Stimulated activated CD4-positive, alpha-beta T cell treated with anti-CD3 and anti-CD28 coated beads, TNF-alpha, amount 100 ng/mL, for 4 hours (primary cell): ENCODE measurements at places on chromosomes 7 and 10.

DNA sequence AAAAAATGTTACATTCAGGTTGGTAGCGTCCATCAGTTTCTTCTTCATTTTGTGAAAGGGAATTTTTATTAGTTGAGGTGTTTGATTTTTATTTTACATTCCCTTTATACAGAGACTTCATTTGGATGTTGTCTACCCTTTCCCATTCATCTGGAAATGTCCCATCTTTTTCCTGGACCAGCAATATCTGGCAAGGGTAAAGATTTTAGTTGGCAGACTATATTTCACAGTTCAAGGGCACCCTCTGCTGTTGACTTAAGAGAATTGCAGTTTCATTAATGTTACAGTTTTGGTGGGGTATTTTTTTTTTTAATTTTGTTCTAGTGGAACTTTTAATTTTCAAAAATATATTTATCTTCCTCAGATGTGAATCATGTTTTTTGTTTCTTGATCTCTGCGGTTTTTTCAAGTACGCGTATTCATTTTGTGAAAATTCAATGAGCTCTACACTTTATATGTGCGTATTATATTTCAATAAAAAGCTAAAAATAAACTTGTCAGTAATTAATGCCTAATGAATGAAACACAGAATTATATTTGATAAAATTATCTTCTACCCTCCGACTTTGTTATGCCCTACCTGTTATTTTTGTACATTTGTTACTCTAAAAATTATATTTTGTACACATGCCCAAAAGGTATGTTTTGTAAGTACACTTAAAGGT lies 97.9 kb upstream of the KLF14 start:
- no peak for DNase-seq

GRCh38 chr10:62036186-62037081 lies 134.9 kb downstream of the ARID5B start:
- no peak for DNase-seq

DNA sequence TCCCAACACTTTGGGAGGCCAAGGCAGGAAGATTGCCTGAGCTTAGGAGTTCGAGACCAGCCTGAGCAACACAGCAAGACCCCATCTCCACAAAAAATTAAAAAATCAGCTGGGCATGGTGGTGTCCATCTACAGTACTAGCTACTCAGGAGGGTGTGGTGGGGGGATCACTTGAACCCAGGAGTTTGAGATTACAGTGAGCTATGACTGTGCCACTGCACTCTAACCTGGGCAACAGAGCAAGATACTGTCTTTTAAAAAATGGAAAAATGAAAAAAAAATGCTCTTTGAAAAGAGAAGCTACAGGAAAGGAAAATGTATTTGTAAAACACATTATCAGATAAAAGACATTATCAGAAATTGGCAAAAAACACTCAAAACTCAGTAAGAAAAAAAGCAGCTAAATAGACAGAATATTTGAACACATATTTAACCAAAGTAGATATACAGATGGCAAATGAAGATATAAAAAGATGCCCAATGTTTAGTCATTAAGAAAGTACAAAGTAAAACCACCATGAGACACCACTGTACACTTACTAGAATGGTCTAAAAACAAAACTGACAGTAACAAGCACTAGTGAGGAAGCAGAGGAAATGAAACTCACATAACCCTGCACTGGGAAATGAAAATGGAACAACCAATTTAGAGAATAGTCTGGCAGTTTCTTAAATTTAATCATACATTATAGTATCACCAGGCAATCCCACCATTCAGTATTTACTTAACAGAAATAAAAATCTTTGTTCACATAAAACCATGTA lies 40.5 kb downstream of the NRBF2 start:
- no peak for DNase-seq

DNA sequence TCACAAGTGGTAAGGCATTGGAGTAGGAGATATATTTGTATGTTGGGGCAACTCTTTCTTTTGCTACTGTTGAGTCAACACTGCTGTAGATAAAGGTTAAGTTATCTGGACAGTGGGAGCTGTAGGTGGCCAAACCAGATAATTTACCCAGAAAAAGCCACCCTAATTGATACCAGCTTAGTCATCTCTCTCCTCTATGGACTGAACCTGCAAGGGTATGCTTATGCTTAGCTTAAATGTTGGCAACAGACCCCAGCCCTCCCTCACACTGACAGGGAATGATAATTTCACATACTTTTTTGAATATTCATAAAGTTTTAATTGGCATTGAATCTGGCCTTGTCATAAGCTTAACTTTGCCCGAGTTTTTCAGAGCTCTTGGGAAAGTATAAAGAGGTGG lies 66.3 kb downstream of the CREB5 start:
- no peak for DNase-seq

DNA sequence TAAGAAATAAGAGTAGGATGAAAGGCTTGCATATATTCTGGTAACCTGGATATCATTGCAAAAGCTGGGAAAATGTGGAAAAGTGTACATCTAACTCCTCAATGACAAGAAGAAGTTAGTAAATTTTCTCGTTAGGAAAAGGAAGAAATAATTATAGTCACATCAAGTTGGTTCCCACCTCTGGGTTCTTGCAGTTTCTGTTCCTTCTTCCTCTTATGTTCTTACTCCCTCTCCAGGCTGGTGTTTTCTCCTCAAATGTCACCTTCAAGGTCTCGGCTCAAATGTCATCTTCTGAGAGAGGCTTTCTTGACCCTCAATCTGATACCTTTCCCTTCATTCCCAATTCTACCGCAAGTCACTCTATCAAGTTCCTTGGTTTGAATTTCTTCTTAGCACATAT lies 64.4 kb downstream of the ENTPD1 start:
- DNase-seq, result no peak

GRCh38 chr10:126006906-126007305 lies 110.5 kb downstream of the FANK1 start:
- no peak for DNase-seq

DNA sequence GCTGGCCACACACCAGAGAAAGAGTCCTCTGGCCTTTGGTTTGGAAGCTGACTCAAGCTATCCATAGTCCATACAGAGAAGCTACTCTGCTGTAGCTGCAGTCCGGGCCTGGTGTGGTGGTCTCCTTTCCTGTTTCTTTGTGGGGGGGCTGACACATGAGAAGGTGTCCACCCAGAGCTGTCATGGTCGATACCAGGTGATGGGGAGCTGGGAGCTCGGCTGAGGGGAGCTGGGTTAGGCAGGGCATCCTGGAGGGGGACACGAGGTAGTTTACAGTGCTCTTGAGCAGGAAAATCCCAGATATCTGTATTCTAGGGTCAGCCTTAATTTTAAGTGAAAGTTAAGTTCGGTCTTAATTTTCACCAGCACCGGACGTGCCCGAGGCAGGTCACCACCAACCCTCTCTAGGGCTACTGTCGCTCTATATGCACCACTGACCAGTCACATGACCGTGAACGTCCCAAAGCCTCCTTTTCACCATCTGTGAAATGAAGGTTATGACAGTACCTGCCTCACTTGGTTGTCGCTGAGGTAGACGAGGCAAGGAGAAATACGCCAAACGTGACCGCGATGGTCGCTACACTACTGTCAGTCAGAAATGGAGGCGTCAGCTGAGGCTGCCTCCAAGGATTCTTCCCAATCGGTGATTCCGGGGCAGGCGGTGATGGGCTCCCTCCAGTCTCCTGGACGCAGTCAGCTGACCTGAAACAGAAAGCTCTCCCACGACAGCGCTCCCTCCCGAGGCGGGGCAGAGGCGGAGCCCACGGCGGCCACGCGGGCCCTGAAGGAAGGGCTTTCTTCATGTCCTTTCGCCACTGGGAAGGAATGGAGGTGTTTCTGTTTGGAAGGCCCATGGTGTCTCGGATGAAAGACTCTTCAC lies 69.4 kb upstream of the SHH start:
- DNase-seq, result no peak

DNA sequence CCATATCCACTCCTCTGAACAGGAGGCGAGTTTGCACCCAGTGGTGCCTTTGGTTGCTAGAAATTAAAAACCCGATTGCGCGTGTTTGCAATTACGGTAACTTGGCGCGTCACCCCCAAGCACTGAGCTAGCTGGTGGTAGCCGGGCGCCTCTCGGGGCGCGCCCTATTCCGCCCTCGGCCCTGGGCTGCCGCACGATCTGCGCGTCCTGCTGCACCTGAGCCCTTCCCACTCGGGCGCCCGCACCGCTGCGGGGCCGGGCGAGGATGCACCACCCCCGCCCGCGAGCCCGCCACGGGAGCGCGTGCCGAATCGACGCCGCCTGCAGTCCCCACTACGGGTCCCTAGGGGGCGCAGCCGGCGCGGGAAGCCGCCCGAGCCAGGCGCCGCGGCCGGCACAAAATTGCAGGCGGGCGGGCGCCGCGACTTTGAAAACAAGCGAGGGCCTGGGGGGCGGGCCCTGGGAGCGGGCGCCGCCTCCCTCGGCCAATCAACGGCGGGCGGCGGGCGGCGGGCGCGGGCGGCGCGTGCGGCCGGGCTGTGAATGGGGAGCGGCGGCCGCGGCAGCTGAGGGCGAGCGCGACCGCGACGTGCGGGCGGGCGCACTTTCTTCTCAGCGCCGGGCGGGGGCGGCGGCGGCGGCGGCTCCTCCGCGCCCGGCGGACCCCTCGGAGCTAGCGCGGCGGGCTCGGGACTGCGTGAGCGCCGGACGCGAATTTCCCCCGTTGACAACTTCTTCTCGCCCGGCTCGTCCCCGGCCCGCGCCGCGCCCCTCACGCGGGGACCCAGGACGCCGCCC lies at the start of gene SDK1:
TSS of gene SDK1 (plus strand) at position 602 of the 798 bp plus-strand sequence. CDS start 335 bp downstream, outside the sequence.
- DNase-seq, result peak; percentile 85

GRCh38 chr7:105502173-105502572 lies 19.9 kb downstream of the PUS7 start:
- no peak for DNase-seq

GRCh38 chr7:28729727-28730126 lies 228.4 kb downstream of the TRIL start:
- DNase-seq, result no peak

DNA sequence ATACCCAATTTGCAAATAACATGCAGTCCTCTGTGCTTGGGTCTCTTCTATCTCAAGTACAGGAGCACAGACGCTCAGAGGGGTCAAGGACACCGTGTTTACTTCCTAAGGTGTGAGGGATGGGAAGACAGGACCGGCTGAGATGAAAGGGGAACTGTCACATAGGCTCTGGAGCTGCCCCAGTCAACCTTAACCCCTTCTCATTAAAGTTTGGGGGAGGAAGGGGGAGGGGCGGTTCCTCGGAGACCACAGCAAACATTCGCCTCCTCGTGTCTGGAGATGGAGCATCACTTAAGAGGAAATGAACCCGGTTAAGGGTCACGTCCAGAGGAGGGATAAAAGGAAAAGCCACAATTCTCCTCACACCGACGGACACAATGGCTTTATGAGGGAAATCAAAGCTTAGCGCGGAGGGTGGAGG lies 1.1 kb downstream of the SH3PXD2A start:
- DNase-seq, result no peak

DNA sequence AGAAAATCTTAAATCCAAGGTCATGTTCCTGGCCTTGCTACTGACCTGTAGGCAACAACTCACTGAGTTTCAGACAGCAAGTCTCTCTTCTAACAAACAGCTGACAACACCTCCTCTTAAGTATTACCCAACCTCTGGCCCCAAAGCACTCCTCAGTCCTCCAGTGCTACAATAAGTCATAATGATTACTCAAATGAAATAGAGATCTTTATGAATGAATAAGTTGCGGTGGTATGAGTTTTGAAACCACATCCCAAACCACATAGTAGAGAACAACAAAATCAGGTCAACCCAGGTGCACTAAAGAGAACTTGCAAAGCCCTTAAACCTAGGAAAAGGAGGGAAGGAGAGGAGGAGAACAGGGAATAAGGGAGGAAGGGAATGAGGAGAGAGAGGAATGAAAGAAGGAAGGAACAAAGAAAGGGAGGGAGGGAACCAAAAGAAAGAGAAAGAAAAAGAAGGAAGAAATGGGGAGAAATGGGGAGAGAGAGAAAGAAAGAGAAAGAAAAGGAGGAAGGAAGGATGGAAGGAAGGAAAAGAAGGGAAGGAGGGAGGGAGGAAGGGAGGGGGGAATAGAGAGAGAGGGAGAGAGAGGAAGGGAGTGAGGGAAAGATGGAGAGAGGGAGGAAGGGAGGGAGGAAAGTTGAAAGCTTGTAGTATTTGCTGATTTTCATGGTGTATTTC lies 142.8 kb upstream of the CALCR start:
- no peak for DNase-seq

DNA sequence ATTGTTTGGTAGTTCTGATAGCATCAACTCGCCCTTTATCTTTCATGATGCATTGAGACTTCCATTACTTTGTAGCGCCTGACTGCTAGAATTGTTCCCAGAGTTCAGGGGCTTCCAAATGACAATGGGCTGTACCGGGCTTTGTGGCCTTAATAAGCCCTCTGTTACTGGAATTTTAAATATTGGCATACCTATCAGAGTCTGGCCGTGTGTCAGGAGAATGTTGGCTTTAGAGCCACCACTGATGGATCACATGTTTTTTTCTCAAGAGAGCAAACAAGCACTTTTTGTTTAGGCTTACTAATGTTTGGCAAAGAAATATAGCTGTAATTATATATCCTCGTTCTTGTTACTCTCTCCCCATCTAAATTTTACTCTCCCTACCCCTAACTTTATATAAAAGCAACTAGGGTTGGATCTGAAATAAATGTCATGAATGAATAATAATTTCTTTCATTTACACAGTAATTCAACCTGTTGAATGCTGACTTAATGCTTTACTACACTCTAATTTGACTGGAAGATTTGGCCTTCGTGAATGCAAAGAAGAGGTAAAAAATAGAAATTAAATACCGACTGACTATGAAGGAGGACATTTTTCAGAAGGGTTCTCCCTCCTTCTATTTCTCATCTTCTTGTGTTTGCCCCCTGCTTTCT lies 396.7 kb downstream of the AUTS2 start:
- no peak for DNase-seq

- DNase-seq, result no peak
These were observed 91.9 kb downstream of the ZNF783 start for GRCh38 chr7:149353739-149354504.

DNA sequence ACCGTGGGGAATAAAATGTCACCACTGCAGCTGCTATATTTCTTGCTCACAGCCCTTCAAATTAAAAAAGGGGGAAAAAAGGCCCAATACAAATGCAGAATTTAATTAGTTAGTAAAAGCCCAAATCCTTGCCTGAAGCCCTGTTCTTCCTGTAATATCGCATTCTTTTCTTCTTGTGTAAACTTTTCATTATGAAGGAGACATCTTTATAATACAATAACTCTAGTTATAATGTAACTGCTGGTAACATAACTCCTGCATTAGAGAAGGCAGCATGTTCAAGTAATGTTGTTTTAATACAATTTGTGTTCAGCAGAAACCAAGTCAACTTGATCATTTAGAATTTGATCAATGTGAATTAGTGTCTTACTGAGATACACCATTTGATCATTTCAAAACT lies 250.9 kb downstream of the CHCHD3 start:
- no peak for DNase-seq
